ENCODE measurements at places on chromosomes 1 and 21.

- no peak for DNase-seq
These were observed 122.6 kb downstream of the FCRL5 start for GRCh38 chr1:157429601-157430240.

GRCh38 chr1:154733621-154734020 lies 125.6 kb upstream of the ADAR start:
- DNase-seq, result no peak

DNA sequence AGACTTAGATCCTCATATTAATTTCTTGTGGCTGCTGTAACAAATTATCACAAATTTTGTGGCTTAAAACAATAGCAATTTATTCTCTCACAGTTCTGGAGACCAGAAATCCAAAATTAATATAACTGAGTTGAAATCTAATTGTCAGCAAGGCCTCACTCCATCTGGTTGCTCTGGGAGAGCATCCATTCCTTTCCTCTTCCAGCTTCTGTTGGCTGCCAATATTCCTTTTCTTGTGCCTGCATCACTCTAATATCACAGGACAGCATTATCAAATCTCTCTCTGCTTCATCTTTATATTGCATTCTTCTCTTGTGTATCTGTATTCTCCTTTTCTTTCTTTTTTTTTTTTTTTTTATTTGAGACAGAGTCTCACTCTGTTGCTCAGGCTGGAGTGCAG lies 9.3 kb downstream of the SLC35A3 start:
- no peak for DNase-seq

DNA sequence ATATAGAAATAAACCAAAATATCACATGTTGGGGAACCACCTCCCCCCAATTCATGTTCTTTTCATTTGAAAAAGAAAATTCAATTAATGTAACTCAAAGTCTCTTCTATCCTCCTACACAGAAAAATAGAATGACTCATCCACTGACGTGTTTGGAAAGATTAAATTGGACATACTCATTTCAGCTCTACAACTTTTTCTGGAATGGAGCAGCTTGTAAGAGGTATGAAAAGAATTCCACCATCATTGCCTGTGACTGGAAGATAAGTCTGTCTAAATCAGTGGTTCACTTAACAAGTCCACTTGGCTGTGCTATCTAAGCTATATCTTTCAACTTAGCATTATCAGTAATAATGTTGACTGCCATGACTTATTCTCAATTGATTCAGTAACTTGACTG lies 702.3 kb downstream of the BRINP3 start:
- no peak for DNase-seq

DNA sequence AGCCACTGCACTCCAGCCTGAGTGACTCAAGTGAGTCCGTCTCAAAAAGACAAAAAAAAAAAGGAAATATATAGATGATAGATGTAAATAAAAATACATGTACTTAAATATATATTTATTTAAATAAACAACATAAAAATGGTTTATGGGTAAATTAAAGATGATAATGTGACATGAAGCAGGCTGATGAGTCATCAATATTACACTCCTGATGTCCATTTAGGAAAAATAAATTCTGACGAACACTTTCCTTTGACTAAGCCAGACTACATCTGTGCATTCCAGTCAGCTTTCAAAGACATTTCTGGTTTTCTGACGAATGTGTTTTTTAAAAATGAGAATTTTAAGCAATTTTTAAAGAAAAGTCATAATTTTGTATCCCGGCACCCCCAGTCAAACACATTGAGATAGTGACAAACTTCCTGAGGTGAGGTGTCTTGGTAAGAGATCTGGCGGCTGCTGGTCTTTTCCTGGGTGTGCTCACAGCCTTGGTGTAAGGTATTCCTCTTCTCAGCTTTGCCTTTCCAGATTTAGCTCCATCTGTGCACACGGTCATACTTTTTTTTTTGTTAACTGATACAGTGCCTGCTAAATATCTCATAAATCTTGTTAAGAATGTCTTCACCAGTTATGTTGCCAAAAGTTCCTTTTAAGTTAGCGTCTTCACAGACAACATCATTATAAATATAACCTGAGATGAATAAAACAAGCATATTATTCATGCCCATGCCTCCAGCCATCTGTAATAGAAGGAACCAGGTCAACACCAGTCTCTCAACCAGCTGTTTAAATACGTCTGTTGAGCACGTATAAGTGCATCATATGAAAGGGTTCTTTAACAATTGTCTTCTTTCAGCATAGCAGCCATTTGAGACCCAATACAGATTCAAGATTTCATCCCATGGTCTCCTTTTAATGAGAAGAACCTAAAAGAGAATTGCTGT lies 214.5 kb upstream of the PLD5 start:
- no peak for DNase-seq

Data from activated CD8-positive, alpha-beta memory T cell treated with anti-CD3 and anti-CD28 coated beads for 24 hours (primary cell).